ENCODE measurements at places on chromosomes 16 and 17. TPM values are rescaled to one million over a fixed set of nuclear protein-coding genes. Genes with fewer than 3 reads are reported as not detected.
A peak's percentile ranks its signal among the peaks of the same experiment; 100 is the strongest.

DNA sequence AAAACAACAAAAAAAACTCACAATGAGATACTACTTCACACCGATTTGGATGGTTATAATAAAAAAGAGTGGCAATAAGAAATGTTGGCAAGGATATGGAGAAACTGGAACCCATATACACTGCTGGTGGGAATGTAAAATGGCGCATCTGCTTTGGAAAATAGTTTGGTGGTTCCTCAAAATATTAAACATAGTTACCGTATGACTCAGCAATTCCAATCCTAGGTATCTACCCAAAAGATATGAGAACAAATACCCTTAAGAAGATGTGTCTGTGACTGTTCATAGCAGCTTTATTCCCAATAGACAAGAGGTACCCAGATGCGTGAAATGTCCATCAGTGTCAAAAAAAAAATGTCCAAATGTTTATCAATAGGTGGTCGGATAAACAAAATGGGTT, 7.2 kb downstream of the CPPED1 start:
- DNase-seq: no peak

DNA sequence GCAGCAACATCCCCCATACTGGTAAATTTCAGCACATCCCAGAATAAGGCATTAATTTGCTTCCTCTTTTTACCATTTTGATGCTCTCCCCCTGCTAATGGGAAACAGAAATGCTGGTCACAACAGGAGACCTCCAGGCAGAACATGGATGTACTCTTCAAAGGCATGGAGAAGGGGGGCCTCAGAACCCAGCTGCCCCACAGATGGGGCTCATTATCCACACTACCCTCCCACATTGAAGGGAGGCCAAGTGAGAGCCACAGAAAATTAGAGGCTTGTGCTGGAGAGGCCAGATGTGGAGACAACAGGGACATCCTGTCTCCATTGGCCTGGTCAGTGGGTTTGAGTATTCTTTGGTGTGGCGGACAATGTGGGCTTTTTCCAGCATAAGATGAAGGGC, 150.1 kb upstream of the CDH11 start:
- DNase-seq: no peak

DNA sequence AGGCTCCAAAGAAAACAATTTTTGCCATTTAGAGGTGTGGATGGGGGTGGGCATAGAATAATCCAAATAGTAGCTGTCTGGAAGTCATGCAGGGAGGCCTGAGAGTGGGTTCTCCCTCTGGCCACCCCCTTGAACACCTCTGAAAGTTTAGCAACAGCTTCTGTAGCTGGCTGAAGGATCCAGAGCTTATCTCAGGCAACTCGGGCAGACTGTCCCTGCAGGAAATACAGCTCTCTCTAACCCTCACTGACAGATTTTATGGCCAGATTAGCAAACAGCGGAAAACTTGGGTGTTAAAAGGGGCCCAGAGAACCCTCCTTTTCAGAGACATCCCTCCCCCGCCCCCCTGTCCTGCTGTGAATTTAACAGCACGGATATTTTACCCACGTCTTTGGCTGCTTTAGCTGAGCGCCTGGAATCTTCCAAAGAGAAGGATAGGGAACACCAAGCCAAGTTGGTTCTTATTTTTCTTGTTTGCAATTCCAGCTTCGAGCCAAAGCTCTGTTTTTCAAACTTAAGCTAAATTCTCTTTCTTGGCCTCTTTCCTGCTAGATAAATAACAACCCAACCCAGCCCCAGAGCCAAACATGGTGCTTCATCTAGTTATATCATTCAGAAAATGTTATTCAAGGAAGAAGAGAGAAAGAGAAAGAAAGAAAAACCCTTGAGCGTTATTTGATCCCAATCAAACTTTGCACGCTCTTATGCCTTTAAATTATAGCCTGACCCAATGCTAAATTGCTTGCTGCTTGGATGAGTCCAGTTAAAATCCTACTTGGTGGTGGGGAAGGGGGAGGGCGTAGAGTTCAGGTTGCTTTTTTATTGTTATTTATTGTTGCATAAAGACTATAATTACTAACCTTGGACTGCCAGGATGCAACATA, 2.3 kb upstream of the HOXB2 start:
- DNase-seq: no peak

- no peak for DNase-seq
These were observed 4.4 kb downstream of the EPN3 start for GRCh38 chr17:50536683-50537646.

DNA sequence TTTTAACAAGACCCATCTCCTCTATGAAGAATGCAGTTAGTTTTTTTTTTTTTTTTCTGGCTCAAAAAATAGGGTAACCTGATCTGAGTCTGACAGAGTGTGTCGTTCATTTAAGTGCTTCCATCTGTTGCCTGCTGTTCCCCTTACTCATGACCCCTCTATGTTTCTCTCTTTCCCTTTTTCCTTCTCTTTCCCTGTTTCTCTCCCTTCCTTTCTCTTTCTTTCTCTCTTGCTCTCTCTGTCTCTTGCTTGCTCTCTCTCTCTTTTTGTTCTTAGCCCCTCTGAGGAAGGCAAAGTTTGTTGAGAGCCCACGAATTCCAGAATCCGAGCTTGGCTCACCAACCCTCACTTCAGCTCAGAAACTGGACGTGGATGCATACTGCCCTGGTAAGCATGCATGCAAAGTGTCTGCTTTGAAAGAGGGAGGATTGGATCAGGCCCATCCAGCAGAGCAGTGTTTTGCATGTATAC, 185.0 kb downstream of the TANC2 start:
- peak; percentile 64 for DNase-seq

- no peak for DNase-seq
These were observed 396.8 kb downstream of the SEC14L1 start for GRCh38 chr17:77537566-77537965.

- no peak for DNase-seq
These were observed 279.5 kb upstream of the ASIC2 start for GRCh38 chr17:33572615-33573014.

DNA sequence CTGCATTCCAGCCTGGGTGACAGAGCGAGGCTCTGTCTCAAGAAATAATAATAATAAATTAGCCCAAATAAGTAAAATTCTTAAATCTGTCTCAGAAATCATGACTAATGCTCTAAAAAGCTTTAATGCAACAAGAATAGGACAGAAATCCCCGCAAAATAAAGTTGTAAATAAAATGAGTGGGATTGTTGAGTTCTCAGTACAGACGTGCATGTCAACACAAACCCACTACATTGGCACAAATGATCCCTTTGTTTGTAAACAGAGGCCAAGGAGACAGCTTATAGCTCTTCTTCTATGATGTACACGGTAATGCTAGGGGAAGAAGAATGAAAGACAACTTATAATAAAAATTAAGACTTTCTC, 6.0 kb downstream of the STAT5B start:
- DNase-seq: no peak

- DNase-seq: no peak
These were observed 2.1 kb downstream of the SLC2A4 start for GRCh38 chr17:7283471-7284216.

DNA sequence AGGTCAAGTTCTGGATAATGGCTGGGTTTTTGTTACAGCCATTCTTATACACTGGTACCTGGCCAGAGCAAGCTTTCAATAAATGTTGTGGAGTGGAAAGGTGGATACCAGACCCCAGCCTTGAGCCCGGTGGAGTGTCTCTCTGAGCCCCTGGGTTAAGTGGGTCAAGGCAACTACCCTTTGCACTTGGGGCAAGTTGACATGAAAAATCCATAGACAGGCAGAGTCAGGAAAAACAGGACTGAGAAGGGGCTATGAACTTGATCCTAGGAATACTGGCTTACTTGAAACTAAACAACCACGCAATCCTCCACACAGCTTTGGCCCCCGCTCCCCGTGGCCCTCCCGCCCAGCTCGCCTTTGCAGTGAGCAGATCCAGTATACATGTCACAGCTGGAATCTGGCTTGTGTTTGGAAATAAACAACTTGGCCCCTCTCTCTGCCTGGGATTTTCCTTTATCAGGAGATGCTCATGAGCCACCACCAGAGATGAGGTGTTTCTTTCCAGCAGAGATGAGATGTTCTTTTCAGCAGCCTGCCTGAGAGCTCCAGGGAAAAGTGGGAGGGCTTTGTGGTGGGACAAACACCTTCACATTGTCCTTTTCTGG, 65.9 kb downstream of the KSR1 start:
- no peak for DNase-seq

- DNase-seq: no peak
These were observed 23.8 kb upstream of the ABCC1 start for GRCh38 chr16:15925631-15926030.

DNA sequence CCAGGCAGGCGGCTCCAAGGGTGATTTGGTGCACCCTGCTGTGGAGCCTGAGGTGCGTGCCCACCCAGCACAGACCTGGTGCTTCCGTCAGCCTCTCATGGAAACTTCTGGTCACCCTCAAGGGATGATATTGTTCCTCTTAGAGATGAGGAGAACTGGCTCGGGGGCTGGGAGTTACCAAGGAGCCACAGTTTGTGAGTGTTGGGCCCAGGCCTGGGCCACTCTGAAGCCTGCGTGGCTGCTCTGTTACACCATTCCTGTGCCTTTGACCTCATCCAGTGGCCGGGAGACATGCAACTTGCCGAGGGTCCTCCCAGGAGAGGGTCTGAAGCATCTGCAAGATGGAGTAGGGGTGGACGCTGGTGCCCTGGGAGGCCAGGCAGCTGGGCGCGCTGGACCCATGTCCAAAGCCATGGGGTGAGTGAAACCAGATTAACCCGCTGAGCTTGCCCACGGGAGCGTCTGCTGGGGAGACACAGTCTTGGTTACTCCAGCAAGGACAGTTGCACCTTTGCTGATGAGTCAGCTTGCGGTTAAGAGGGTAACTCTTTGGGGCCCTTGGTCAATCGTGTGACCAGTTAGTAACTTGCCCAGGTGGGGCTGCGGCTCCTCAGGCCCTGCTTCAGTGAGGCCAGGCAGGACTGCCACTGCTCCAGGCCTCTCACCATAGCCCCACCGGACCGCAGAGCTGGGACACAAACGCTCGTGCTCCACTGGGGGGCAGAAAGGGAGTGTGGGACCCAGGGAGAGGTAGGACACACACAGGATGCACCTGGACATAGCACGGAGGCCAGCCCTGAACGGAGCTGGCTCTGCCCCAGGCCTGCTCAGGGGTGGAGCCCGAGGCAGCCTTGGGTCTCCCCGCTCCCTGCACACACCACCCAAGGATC, 7.5 kb downstream of the C16orf90 start:
- DNase-seq: no peak

GRCh38 chr17:9959377-9959981, 54.4 kb upstream of the RCVRN start:
- DNase-seq: no peak

DNA sequence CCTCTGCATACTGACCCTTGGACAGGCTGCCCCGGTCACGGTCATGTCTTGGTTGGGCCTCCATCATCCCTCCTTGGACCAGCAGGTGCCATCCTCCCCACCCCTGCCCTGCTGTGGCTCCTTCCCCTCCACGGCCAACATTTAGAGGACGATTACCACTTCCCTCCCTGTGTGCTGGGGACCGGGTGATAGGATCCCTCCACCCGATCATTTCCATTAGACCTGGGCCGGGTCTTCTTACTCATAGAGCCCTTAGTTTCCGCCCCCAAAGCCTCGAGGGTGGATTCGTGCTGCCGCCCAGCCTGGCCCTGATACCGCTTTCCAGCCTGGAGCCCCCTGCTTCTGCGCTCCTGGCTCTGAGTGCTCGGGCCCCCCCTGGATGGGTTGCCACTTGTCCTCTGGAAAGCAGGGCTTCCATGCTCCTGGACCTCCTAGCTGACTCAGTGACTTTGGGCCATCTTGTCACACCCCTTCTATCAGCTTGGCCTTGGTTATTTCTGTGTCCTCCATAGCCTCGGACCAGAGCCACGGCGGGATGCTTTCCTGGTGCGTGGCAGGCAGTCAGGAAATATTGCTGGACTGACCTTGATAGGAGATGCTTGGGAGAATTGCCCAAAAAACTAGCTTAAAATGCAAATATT, 171.4 kb downstream of the SEC14L1 start:
- DNase-seq: no peak

- DNase-seq: no peak
These were observed 49.3 kb downstream of the CLEC16A start for GRCh38 chr16:10993649-10994048.

DNA sequence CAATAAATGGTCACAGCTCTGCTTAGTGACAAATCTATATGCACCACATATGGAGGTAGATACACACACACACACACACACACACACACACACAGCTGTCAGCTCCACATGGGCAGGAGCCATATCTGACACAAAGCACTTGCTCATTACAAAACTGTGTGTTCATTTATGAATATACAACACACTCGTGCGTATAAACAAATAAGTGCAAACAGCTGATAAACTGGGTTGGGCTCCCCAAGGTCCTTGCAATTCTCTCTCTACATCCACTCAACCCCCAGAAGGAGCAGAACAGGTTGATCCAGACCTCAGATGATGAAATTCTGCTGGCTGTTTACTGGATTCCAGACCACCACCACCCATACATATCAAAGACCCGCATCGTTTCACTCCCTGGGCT, 140.7 kb downstream of the XYLT1 start:
- DNase-seq: no peak

DNA sequence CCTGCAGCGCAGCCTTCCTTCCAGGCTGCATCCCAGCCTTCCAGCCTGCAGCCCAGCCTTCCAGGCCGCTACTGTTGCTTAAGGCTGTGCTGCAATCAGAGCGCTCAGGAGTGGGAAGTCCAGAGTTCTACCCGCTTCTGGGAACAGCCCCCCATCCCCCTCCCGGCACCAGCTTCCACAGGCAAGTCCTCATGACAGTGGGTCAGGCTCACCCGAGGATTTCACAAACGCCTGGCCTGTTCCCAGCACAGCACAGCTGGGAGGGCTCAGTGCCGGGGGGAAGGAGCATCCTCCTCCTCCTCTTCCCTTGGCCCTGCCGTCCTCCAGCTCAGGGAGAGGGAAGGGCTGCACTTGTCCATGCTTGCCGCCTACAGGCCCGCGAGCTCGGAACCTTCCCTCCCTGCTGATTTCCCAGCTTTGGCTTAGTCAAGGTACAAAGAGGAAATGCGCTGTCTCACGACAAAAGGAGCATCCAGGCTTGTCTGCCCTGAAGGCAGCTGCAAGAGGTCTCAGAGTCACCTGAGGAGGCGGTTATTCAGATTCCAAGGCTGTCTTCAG, 8.3 kb downstream of the SOCS3 start:
- peak; percentile 86 for DNase-seq

- DNase-seq: no peak
These were observed 16.0 kb downstream of the KRT33A start for GRCh38 chr17:41334385-41335305.

- no peak for DNase-seq
These were observed 194.6 kb upstream of the DYNLRB2 start for GRCh38 chr16:80346111-80346632.

CTRB2 gene
- polyA plus RNA-seq: not detected

SOCS7 gene
- 14.2 TPM for polyA plus RNA-seq

ITGAX gene
- polyA plus RNA-seq: 0.78 TPM

DRG2 gene
- polyA plus RNA-seq: 22.1 TPM

MAP1LC3B gene
- 48.0 TPM for polyA plus RNA-seq

BAIAP3 gene
- 1.3 TPM for polyA plus RNA-seq

CDH15 gene
- polyA plus RNA-seq: 197 TPM

TMC7 gene
- polyA plus RNA-seq: 1.4 TPM

NTN3 gene
- 5.4 TPM for polyA plus RNA-seq

SNAI3 gene
- polyA plus RNA-seq: 7.4 TPM

KRT24 gene
- not detected for polyA plus RNA-seq

HES7 gene
- polyA plus RNA-seq: not detected

OTOA gene
- polyA plus RNA-seq: 0.07 TPM

UTS2R gene
- polyA plus RNA-seq: 4.7 TPM

TBX21 gene
- 0.38 TPM for polyA plus RNA-seq

PLA2G10 gene
- polyA plus RNA-seq: 0.39 TPM

MRPL58 gene
- polyA plus RNA-seq: 19.4 TPM

RDM1 gene
- 0.77 TPM for polyA plus RNA-seq
